ENCODE measurements at places on chromosomes 2 and 18. TPM values are rescaled to one million over a fixed set of nuclear protein-coding genes. Genes with fewer than 3 reads are reported as not detected.

POU3F3 gene
- not detected for total RNA-seq

DNA sequence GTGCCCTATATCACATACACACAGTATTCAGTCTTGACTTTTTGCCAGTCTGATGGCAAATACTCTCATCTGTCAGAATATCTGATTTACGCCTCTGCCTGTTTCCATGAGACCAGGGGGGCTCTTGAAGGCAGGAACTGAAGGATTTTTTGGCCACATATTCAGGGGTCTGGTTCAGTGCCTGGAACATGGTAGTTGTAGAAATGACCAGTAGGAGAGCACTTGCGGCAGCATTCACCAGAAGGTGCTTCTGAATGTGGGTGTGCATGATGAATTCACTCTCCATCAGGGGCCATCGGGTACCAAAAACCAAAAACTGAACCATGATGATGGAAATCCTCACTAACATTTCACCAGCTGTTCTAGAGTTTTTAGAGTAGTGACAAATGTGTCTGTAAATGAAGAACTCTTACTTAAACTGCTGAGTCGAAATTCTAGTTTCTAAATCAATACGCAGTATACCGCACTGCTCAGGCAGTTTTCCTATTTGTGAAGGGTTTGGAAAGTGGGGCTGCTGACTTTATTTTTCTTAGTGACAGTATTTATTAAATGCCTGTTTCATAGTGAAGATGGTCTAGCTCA, 54.6 kb downstream of the MERTK start:
- no peaks in the 10 kb centered on the region for H3K36me3 ChIP-seq
- peaks cover 4% of the 10 kb centered on the region for H3K4me1 ChIP-seq
- no peak overlapping the region for H3K4me3 ChIP-seq
- H3K27ac ChIP-seq = no peak overlapping the region
- no peak for DNase-seq

CHRNA1 gene
- total RNA-seq = not detected

DNA sequence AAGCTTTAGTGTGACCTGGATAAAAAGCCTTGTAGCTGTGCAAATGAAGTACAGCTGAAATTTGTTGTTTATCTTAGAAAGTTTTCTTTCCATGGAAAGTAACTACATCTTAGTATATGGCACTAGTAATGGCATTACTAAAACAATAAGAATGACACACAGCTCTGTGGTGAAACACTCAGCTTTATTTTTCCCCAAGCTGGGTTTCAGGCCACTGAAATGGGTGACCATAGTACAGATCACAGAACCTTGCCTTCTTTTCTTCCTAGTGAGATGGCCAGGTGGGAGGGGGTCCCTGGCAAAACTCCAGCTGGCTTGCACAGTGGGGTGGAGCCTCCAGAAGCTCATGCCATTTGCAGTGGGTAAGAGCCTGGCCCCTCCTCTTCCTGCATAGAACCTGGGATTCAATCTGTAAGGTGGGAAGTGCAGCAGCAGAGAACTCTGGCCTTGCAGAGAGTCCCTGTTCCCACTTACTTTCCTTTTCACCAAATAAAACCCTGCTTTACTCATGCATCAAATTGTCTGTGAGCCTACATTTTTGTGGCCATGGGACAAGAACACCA, 17.6 kb upstream of the GRP start:
- H3K27ac ChIP-seq = no peak overlapping the region
- peaks cover 22% of the 10 kb centered on the region for H3K27me3 ChIP-seq
- H3K36me3 ChIP-seq = no peaks in the 10 kb centered on the region
- H3K4me3 ChIP-seq = no peak overlapping the region
- no peaks in the 10 kb centered on the region for H3K4me1 ChIP-seq

Measured in esophagus squamous epithelium (tissue), 5 donors.